ENCODE measurements at places on chromosomes 7 and 10.

GRCh38 chr10:23367896-23368595 lies 23.4 kb upstream of the C10orf67 start:
- DNase-seq, result no peak

GRCh38 chr10:122636953-122637352 lies 62.7 kb downstream of the C10orf120 start:
- DNase-seq, result no peak

DNA sequence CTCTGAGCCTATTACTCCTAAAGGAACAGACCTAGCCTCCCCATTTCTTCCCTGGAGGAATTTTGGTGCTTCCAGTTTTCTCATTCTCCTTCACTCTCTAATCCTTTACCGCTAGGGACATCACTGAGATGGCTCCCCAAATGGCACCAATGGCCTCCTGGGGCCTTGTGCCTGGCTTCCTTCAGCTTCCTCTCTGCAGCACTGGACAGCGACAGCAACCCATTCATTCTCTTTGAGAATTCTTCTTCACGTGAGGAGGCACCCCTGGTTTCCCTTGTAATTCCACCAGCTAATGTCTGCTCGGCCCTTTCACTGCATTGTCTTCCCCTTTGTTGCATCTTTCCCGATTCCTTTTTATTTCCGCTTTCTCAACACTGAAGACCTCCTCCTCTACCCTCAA lies 24.6 kb upstream of the KDM7A start:
- DNase-seq, result no peak

DNA sequence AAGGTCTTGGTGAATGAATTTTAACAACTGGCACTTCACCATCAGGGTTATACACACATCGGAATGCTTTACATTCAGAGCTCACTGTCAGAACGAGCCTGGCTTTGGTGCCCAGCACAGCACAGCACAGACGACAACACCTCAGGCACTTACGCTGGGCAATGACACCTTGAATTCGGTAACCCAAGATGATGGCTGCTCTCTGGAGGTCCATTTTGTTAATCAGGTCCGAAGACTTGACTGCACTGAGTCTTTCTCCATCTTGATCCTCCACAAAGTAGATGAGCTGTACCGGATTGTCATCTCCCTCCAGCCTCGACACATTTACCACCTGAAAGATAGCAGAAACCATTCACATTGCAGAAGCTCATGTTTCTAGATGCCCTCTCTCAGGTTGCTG lies 82.4 kb downstream of the KIAA1549 start:
- DNase-seq, result no peak

Data from stimulated activated CD8-positive, alpha-beta memory T cell treated with anti-CD3 and anti-CD28 coated beads, Interleukin-2, amount 100 ng/mL, for 48 hours (primary cell).